ENCODE measurements at places on chromosomes 11 and 22.

DNA sequence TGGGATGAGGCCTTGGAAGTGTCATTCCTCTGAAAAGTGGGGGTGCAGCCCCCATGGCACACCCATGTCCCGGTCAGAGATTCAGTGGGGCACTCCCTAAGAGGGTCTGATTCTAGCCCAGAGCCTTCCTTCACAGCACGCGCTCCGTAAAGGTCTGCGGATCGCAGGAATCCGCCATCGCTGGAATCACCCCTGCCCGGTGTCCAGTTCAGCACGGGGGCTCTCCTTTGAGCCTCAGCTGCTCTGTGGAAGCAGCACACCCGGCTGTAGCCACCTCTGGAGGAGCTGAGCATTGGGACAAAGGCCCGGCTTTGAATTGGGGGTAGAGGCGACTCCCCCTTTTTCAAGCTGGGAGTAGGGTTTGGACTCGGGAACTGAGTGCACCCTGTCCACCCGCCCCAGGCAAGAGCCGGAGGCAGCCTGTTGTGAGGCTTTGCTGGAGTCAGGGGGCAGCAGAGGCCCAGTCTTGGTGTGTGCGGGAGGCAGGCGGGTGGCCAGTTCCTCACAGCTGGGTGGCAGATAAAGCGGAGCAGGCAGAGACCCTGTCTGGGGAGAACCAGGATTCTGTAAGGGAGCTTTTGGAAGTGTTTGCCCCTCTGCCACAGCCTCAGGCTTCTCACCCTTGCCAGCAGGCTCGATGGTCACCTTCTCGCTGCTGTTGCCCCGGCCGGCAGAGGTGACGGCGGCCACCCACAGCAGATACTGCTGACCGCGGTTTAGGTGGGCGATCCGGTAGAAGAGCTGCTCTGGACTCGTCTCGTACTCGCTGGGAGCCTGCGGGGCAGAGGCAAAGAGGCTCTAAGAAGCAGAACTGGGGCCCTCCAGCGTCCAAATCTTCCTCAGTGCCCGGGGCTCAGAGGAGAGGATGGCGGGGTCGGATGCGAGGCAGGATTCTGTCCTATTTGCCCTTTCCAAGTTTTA lies 115.9 kb downstream of the CEP164 start:
- DNase-seq, result no peak

DNA sequence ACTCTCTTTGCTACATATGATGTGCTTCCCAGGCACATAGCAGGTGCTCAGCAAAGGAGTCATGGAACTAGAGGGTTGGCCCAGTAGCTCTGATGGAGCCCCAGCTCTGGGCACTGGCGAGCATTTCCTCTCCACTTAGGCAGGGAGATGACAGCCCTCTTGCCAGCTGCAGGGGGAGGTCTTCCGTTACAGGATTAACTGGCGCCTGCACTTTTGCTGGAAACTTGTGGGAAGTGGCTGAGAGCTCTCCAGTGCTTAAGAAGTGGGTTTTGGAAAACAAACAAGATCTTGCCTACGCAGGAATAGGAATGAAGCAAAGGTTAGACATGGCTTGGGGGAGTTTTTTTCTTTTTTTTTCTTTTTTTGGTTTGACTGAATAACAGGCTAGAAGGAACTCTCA lies 75.5 kb downstream of the MICAL2 start:
- DNase-seq, result no peak

DNA sequence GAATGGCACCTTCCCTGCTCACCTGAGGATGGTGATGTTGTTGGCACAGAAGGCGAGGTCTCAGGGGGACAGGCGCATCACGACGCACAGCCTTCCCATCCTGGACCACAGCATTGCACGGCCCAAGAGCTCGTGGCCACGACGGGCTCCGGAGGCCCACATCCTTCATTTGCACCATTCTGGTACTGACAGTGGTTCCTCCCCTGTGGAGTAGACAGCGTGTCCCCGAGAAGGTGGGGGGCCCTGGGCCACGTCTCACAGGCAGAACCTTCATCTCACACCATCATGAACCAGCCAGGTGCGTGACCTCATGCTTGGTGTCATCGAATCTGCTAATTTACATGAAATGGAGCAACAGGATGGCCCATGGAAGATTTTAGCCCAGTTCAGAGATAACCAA lies 180.0 kb downstream of the CTTN start:
- DNase-seq, result no peak

DNA sequence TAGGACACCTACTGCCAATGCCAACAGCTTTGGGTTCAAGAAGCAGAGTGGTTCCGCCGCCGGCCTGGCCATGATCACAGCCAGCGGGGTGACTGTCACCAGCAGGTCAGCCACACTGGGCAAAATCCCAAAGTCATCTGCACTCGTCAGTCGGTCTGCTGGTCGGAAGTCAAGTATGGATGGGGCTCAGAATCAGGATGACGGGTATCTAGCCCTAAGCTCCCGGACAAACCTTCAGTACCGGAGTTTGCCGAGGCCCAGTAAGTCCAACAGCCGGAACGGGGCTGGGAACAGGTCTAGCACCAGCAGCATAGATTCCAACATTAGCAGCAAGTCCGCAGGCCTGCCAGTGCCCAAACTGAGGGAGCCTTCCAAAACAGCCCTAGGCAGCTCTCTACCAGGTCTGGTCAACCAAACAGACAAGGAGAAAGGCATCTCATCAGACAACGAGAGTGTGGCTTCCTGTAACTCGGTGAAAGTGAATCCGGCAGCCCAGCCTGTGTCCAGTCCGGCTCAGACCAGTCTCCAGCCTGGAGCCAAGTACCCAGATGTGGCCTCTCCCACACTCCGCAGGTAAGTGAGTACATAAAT lies 115.1 kb downstream of the DBX1 start:
- DNase-seq, result no peak

DNA sequence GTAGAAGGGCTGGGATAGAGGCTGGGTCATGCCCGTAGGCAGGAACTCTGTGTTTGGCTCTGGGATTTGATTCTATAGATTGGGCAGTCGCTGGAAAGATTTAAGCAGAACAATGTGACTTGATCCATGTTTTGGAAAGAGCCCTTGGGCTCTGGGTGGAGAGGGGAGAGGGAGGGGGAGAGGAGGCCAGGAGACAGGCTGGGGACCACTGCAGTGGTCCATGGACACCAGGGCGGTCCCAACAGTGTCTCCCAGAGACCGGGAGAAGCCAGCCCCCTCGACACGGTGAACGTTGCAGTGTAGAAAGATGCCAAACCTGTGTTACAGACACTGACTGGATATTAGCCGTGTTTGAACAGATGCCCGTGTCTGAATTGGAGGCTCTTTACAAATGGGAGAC lies 19.5 kb downstream of the PVALB start:
- DNase-seq, result no peak

GRCh38 chr11:127485541-127485940 lies 485.0 kb upstream of the KIRREL3 start:
- DNase-seq, result no peak

DNA sequence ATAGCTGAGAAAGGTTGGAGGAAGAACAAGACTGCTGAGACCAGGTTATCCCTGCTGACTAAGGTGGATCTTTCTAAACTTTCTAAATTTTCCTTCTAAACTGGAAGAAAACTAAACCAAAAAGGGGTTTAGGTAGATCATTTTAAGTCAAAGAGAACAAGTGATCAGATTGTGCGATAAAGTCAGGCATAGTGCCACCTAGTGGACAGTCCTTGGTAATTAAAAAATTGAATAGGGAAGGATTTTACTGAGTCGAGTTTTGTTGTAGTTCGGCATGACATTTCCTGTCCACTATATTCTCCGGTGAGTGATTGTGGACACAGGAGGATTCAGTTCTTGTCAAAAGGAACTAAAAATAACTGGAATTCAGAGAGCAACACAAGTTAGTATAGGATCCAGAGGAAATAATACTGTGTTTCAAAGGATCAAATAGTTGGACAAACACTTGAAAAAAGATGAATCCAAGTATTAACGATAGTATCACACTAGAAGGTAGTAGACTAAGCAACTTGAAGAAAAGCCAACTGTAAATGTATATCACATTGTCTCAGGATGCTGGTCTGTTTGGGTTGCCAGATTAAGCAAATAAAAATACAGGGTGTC lies 1236.4 kb downstream of the FAM181B start:
- no peak for DNase-seq

DNA sequence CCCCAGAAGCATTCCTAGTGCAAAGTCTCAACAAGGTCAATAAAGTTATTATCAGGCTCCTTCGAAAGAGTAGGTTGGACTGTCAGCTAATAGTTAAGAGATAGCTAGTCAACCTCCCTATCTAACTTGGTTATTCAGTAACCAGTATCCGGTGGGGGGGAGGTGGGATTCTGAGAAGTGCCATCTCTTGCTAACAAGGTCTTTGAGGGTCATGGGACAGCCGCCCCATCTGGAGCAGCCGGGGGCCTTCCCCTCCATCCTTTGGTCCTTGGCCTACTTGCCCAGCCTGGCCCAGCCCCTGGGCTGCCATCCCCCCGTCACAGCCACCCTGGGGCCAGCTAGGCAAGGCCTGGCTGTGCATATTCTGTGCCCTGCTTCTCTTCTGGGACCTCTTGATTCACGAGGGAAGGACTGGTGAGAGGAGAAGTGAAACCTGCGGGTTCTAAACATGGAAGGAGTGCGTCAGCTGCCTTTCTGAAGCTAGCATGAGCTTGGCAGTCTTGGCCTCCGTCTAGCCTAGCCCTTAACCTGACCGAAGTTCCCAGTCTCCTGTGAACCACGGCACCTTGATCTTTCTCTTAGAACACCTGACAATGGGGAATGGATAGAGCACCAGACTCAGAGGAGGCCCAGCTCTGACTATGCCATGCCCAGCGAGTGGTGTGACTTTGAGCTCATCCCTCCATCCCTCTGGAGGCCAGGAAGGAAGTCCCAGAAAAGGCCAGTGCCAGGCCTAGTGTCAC lies 9.3 kb downstream of the SLC37A2 start:
- DNase-seq, result no peak

DNA sequence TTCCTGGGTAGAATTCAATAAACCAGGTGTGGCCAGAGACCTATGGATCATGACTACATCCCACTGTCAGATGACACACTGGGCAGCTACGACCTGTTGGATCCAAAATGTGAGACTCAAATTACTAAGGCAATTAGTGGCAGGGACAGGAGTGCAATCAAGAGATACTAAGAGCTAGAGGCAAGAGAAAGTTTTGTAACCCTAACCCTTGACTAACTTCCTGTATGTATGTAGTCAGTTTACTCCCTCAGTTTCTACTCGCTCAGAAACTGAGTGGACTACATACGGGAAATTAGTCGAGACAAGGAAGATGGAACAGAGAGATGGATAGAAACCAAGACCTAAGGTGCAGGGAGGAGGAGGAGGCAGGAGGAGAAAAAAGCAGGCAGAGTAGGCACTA lies 2.7 kb downstream of the CYB5R2 start:
- no peak for DNase-seq

DNA sequence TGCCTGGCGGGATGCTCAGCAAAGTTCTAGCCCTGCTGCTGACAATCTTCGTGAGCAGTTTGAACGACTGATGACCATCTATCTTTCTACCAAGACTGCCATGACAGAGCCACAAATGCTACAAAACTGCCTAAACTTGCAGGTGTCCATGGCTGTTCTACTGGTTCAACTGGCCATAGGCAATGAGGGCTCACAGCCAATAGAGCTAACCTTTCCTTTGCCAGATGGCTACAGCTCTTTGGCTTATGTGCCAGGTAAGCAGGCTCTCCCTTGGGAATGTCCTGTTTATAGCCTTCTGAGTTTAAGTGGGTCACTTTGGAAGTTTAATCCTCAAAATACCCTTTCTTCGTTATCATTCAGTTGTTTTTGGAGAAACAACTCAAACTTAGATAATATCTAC lies 20.1 kb downstream of the UBE4A start:
- no peak for DNase-seq

GRCh38 chr22:47460861-47461260 lies 698.4 kb downstream of the TBC1D22A start:
- no peak for DNase-seq

DNA sequence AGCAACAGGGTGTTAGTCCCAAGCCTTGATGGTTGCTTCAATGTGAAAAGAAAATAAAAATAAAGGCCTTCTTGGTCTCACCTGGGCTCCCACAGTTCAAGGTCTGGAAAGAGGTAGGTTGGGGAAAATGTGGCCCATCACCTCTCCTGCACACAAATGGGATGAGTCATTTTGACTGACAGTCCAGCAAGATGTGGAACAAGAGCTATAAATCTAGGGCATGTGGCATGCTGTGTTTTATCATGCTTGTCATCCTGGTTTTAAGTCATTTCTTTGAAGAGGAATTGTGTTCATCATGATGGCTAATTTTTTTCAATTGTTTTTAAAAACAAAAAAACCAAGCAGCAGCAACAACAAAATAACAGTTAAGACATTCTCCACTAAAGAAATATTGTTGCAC lies 503.7 kb downstream of the NTM start:
- DNase-seq, result no peak

DNA sequence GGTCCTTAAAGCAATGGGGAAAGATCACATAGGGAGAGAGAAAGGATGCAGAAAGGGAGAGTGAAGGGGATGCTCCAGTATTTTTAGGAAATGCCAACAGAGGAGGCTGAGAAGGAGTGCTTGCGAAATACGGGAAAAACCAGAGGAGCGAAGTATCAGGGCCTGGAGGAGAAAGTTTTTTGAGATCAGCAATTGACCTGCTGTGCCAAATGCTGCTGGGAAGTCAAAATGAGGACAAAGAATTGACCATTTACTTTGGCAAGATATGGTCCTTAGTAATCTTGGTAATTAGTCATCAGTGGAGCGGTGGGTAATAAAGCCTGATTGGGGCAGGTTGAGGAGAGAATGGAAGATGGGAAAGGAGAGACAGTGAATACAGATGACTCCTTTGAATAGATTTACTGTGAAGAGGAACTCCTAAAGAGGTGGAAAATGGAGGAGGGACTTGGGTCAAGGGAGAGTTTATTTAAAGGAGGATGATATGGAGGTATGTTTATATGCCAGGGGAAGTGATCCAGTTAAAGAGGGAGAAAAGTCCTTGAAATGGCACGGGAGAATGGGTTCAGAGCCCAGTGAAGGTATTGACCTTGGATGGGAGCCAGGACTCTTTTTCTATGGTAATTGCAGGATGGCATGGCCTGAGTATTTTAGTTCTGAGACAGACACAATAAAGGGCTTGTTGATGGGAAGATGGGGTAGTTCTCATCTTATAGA lies 111.5 kb downstream of the PKNOX2 start:
- no peak for DNase-seq

DNA sequence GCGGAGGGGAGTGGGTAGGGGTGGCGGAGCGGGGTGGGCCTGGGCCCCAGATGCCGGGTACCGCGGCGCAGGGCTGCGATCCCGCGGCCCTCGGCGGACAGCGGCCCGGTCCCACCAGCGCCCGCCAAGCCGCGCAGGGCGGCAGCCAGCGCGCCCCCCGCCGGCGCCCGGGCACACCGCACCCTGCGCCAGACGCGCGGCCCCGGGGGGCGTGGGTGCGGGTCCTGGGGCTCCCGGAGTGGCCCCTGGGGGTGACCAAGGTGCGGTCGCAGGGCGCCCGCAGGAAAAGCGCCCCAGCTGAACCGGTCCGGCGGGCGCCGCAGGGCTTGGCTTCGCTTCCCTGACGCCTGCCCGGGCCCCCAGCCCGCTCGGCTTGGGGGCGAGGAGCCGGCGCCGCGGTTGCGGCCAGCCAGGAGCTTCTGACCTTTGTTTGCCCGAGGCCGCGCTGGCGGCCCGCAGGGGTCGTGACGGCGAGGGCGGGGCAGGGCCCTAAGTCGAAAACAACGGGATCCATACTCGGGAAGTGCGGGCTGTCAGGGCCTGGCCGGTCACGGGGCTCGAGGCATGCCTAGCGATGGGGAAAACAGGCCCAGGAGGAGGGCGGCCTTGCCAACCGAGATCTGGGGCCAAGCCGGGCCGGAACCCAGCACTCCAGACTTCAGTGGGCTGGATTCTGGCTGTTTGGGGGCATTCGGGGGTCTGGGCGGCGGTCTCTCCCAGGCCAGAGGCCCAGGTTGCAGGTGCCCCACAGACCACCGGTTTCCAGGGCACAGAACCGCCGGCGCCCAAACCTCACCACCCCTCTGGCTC lies 581 bp upstream of the AP5B1 start:
- DNase-seq, result no peak
